ENCODE measurements at places on chromosomes 7 and 10. TPM values are rescaled to one million over a fixed set of nuclear protein-coding genes. Genes with fewer than 3 reads are reported as not detected.
A peak's percentile ranks its signal among the peaks of the same experiment; 100 is the strongest.

DNA sequence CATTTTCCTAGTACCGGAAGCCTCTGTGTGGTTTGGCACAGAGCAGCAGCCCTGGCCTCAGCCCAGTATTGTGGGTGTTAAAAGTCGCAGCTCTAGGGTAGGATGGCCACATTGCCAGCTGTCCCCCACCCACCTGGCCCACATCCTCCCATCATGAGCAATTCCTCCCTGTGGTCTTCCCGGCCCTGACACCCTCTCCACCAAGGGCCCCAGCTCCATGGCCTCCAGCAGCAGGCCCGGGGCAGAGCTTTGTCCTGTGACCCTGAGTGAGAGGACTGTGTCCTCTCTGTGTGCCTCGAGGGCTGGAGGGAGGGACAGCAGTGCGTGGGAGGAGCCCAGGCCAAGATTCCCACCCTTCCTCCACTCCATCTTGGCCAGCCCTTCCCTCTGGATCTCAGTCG, 93.7 kb downstream of the MYL10 start:
- DNase-seq, result no peak

DNA sequence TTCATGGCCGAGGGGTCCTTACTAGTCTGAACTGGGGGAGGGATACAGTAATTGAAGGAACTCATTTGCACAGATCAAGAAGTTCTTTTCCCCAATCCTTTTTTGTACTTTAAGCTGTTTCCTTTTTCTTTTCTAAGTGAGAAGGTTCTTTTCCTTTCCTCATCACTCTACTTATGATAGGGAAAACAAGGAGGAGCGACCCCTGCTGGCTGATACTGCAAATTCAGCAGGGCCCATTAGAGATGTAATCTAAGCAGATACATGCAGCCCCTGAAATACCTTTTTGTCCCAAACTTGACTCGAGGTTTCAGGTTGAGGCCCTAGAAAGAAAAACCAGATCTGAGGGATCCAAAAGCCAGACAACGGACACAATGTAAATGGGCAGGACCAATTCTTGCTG, 305.5 kb downstream of the DNAJB9 start:
- no peak for DNase-seq

DNA sequence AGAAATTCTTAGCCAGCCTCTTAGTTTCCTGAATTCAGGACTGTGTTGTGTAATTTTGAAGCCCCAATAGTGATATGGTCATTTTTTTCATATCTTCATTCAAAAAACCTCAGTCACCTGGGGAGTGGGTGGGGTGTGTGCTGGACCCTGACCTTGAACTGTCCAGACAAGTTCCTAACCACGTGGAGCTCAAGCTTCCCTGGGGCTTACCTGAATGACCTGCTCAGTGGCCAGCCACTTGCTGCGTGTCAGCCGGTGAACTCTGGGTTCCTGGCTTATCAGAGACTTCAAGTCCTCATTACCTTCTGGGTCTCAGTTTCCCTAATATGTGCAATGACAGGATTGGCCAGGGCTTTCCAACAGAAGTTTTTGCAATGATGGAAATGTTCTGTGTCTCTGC, 27.1 kb downstream of the MGMT start:
- DNase-seq, result no peak

GRCh38 chr10:1531883-1532597, 205.3 kb downstream of the ADARB2 start:
- no peak for DNase-seq

DNA sequence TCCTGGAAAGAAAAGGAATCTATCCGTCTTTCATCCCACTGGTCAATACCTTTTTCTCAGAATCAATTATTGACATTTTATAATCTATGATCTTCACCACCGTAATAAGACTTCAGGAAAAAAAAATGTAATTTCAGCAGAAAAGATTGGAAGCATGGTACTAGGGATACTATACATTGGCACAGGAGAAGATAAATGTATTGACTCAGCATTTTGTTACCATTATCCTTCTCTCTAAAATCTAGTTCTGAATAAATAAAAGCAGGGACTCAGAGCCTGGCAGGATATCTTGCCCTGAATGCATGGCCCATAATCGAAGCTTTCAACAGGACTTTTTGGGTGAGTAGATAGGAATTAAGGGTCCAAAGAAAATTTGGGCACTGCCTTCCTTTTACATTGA, 120.7 kb downstream of the LRRTM3 start:
- DNase-seq, result no peak

GRCh38 chr7:96322373-96322695, 436 bp upstream of the SLC25A13 start:
- no peak for DNase-seq

GRCh38 chr7:132752431-132752830, 176.2 kb upstream of the PLXNA4 start:
- DNase-seq, result no peak

- no peak for DNase-seq
These were observed 313.1 kb upstream of the DGKB start for GRCh38 chr7:15215616-15216015.

- no peak for DNase-seq
These were observed 20.0 kb downstream of the AKR1D1 start for GRCh38 chr7:138095972-138096935.

DNA sequence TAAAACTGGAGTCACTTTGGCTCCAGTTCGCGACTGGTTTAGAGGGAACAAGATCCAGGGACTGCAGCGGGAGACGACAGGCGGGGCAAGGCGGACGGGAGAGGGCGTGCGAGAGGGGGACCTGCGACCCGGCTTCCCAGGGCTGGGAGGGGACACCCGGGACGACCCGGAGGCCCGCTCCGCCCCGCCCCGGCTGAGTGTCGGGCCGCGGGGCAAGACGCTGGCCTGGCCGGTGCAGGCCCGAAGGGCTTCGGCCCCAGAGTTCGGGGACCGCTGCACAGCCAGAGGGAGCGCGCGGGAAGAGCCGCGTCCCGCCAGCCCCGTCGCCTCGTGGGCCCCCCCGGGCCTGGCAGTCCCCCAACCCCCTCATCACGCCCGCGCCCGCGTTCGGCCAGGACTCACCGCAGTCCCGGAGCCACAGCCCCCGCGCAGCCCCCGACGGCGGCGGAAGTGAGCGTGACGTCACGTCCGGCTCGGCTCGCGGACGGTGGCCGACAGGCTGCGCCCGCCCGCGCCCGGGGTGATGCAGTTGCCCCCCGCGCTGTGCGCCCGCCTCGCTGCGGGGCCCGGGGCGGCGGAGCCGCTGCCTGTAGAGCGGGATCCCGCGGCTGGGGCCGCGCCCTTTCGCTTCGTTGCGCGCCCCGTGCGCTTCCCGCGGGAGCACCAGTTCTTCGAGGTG, at the start of the genes TUBGCP2 and ZNF511:
TSS of gene TUBGCP2 (minus strand) at position 452 of the 679 bp plus-strand sequence. CDS start 5,931 bp downstream, outside the sequence.
TSS of gene ZNF511 (plus strand) at position 494 of the 679 bp plus-strand sequence. CDS start at position 524, 30 bp downstream.
- DNase-seq, result peak; percentile 62

DNA sequence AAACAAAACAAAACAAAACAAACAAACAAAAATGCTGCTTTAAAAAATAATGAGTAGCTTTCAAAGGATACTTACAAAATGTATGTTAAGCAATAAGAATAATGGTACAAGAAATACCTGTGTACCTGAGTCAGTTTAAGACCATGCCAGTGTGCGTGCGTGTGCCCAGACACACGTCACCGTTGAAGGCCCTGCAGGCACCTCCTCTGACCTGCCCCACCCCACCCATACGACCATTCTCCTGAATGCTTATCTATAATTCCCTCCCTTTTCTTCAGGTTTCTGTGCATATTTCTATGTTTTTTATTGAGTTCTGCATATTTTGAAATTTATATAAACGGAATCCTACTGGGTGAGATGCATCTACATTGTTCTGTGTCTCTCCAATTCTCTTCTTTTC, 374.2 kb upstream of the KLF6 start:
- DNase-seq, result no peak

GRCh38 chr7:155467846-155468784, 10.2 kb downstream of the EN2 start:
- DNase-seq, result no peak

GRCh38 chr10:95451568-95452524, 109.3 kb downstream of the SORBS1 start:
- no peak for DNase-seq

- peak; percentile 52 for DNase-seq
These were observed 699.9 kb downstream of the INHBA start for GRCh38 chr7:41002741-41003610.

GRCh38 chr7:15557186-15557585, 4.6 kb downstream of the AGMO start:
- DNase-seq, result no peak

DNA sequence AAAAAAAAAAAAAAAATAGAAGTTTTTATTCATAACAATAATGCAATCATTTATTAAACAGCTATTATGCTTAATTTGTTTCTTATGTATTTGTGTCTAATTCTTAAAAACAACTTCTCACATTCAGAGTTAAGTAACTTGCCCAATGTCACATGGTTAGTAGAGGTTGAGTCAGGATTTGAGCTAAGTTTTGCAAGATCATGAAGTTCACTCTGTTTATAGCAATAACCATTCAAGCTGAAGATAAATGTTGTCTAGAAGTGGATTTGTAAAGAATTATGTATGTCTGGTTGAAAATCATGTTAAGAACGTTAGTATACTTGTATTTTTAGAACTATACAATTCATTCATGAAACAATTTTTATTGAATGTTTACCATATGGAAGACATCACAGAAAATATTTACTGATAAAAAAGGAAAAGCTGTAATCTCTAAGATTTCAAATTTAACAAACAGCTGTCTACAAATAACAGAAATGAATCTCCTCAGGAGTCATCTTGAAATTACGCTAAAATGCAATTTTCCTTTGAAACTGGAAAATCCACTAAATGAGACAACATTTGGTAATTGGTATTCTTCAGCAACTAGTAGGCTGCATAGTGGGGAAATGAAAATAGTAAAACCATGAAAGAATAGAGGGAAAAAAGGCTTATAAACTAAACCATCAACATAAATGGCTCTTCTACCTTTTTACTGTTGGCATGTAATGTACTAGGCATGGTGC, 70.5 kb upstream of the AHR start:
- peak; percentile 33 for DNase-seq

- DNase-seq, result no peak
These were observed 127.1 kb upstream of the AOAH start for GRCh38 chr7:36851382-36851781.

DNA sequence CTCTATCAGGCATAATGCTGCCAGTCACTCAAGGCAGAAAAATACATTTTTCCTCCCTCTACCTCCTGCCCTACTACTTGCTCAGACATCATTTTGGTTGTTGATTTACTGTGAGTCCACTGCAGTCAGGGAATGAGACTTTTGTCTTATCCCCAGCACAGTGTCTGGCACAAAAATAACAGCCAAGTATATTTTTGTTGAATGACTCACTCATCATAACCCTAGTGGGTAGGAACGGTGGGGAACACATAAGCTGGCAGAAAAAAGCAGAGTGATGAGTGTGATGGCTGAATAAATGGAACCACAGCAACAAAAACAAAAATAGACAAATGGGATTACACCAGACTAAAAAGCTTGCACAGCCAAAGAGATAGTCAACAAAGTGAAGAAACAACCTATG, 65.8 kb upstream of the LAMB4 start:
- peak; percentile 15 for DNase-seq

DNA sequence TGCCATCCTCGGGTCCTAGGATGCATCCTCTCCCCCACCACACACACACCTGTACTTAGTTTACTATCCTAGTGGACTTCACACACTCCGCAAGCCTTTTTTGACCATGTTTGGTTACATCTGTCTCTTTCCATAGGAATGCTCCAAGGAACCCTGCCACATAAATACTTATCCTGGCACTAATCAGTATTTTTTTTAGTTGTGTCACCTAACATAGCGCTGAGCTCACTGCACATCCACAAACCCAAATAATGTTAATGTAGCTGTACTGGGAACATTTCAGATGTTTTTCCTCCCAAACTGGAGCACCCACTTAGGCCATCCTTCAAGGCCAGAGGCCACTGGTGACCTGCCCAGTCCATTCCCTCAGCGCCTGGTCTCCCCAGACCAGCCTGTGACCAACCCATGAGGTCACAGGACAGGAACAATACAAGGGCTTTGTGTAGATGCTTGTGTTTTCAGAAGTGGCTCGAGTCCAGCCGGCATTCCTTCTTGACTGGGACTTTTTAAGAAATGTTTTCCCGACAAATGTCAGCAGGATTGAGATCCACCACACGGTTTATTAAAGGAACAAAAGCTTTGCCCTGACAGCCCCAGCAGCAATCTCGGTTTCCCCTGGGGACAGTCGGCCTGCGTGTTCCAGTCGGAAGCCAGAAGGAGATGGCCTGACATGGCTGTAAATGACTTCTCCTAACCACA, 181.4 kb downstream of the JCAD start:
- no peak for DNase-seq

The DNTT gene
- not detected for total RNA-seq

The EEPD1 gene
- total RNA-seq, result 2.3 TPM

The SLC13A4 gene
- under 0.01 TPM for total RNA-seq

The NFE2L3 gene
- total RNA-seq, result 5.8 TPM

The TSPAN33 gene
- total RNA-seq, result 1.7 TPM

The GPR141 gene
- total RNA-seq, result 0.26 TPM

The NPM3 gene
- total RNA-seq, result 128 TPM

The CFAP58 gene
- total RNA-seq, result 1.2 TPM
